Astrocyte (in vitro differentiated cells and primary cell): ENCODE measurements at places on chromosomes 7 and 10. TPM values are rescaled to one million over a fixed set of nuclear protein-coding genes. Genes with fewer than 3 reads are reported as not detected.

The ADAMTS14 gene
- total RNA-seq: 19.4 and 30.2 TPM in 2 replicates

The TMEM270 gene
- not detected in 2 replicates for total RNA-seq

The NPFFR1 gene
- not detected in 2 replicates for total RNA-seq

The MPP7 gene
- total RNA-seq: 6.9 and 7.1 TPM in 2 replicates

The OR2A1 gene
- total RNA-seq: not detected in 2 replicates

The PKD1L1 gene
- 0.31 and 0.39 TPM in 2 replicates for total RNA-seq

The ELMO1 gene
- 17.8 and 20.4 TPM in 2 replicates for total RNA-seq

The DNAJC30 gene
- total RNA-seq: 10.5 and 11.0 TPM in 2 replicates

The CDH23 gene
- total RNA-seq: 0.17 TPM in 1 of 2 replicates, not detected in the other

The PRLHR gene
- not detected in 2 replicates for total RNA-seq

The ACTL6B gene
- total RNA-seq: not detected in 2 replicates

The KIF5B gene
- total RNA-seq: 160 and 170 TPM in 2 replicates

The EFCAB10 gene
- total RNA-seq: 0.38 and 0.52 TPM in 2 replicates

The LBX1 gene
- total RNA-seq: not detected in 2 replicates

The SLC26A4 gene
- total RNA-seq: 0.57 and 0.91 TPM in 2 replicates

The CTAGE15 gene
- 0.26 TPM in 1 of 2 replicates, not detected in the other for total RNA-seq

The CFAP46 gene
- total RNA-seq: 1.3 and 1.5 TPM in 2 replicates

The ZNF853 gene
- total RNA-seq: 4.9 and 5.0 TPM in 2 replicates

The ASB10 gene
- not detected in 2 replicates for total RNA-seq

The CRYGN gene
- not detected in 2 replicates for total RNA-seq

The TLX1 gene
- not detected in 2 replicates for total RNA-seq

The CUBN gene
- total RNA-seq: 2.7 and 3.5 TPM in 2 replicates

The ATOH7 gene
- 0.19 TPM in 1 of 2 replicates, not detected in the other for total RNA-seq

The C7orf33 gene
- total RNA-seq: not detected in 2 replicates

The GRM8 gene
- total RNA-seq: 0.96 and 2.2 TPM in 2 replicates
